ENCODE measurements at places on chromosomes 3 and 15.

DNA sequence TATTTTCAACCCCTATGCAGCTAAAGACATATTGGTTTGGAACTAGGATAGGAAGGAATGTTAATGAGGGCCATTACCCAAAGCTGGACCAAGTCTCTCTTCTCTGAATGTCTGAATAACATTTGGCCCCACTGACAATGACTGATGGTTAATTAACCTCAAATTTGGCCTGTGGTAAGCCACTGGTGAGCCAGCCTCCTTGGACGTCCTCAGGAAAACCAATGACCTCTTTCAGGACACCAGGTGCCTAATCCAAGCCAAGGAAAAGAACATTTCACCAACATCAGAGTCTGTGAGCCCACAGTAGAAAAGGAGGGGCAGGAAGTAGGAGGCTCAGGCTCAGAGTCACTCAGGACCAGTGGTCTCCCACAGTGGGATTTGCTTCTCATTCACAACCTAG is 56.4 kb upstream of the ETV5 start:
- DNase-seq = no peak

DNA sequence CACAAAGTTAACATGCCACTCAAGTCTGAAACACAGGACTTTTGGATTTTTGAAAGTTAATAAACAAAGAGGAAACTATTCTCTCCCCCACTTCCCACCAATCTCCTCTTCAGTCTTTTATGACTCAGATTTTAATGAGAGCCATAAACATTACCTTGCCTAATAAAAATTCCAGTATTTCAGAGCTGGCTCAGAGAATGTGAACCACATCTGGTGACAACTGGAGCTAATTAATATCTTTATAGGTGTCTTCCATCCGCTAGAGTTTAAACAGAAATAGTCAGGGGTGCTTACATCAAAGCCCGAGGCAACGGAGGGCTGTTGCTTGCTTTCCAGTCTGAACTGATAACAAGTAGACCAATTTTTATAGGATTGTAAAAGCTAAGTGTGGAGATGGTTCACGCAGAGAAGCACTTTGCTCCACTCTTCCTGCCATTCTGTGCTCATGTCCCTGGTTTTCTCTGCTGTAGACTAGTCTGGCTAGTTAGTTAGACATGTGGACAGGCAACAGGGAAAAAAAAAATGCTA is 363.6 kb downstream of the NR2F2 start:
- DNase-seq = no peak

GRCh38 chr3:116390318-116390717 is 55.0 kb downstream of the LSAMP start:
- no peak for DNase-seq

DNA sequence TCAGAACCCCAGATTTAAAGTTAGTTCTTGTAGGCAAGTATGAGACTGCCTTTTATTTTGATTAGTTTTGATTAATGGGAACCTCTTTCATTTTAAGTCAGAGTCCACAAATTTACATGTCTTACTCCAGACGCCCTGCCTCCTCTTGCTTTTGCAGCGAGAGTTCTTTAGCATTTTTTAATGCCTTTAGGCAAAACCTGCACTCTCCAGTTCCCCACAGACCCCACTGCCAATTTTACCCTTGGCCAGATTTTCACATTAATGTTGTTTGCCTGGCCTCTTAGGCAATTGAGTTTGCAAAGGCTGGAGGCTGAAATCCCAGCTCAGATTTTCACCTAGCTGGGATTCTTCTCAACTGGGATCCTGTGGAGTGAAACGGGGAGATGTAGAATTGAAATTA is 85.8 kb downstream of the GAP43 start:
- DNase-seq = no peak

DNA sequence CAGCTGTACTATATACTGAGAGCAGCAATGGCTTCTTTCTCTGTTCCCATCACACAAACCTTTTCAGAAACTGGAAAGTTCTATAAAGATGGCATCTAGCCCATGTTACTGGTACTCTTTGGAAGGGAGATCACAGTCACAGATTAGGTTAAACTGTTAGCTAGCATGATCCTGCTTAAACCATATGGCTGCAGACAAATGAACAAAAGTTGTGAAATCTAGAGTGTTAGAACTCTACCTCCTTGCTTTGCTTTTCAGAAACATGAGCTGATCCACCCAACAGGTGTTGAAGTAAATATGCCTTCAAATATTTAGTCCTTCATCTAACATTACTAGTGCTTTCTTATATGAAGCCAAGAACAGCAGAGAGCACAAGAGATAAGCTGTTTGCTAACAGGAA is 102.6 kb downstream of the SNRK start:
- peak; percentile 41 for DNase-seq

- peak; percentile 57 for DNase-seq
Measured at GRCh38 chr15:89112341-89112971, 24.2 kb downstream of the ABHD2 start.

DNA sequence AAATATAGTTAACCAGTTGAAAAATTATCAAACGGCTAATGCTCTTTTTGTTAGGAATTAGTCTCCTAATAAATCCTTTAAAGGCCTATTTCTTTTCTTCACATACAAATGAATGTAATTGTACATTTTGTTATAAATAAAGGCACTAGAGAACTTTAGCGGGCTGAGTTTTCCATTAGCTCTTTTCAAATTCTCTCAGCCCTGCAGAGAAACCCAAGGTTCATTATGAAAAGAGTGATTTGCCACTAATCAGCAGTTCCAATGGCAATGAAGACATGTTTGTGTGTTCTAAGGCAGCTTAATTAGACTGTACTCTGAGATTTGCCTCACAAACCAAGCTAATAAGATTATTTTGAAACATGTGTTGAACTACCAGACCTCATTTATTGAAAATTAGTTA is 64.6 kb upstream of the P2RY1 start:
- no peak for DNase-seq

- DNase-seq = no peak
Measured at GRCh38 chr3:39718674-39719595, 90.5 kb upstream of the MYRIP start.

GRCh38 chr3:170566413-170566812 is 19.5 kb downstream of the SLC7A14 start:
- no peak for DNase-seq

DNA sequence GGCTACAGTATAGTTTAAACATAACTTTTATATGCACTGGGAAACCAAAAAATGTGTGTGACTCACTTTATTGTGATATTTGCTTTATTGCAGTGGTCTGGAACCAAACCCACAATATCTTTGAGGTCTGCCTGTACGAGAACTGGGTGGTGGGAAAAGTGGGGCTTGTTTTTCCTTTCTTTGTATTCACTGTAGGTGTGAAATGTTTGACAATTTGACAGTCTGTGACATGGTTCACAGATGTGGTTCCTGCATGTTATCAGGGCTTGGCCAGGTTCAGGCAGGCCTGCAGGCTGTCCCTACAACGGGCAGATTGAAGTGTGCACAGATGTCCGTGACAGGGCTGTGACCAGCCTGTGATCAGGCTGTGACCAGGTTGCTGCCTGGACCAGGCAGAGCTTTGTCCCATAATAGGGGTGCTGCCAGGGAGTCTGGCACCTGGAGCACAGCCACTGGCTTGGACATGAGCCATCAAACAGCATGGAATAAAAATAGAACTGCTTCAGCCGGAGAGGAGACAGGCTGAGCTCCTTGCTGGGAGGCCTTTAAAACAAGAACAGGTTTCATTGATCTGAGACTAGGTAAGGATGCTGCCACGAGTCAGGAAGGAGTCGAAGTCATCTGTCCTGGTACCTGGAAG is 61.0 kb downstream of the KLF13 start:
- peak; percentile 66 for DNase-seq

Measured in hematopoietic multipotent progenitor cell treated with erythropoietin and hydrocortisone succinate and interleukin-3 and kit ligand, for 4 days (in vitro differentiated cells).